Esophagus mucosa (tissue), 1 donor: ENCODE measurements at places on chromosomes 11 and 22. TPM values are rescaled to one million over a fixed set of nuclear protein-coding genes. Genes with fewer than 3 reads are reported as not detected.

Gene FAM180B
- not detected for total RNA-seq

GRCh38 chr22:47395481-47395880, 633.0 kb downstream of the TBC1D22A start:
- no peak for ATAC-seq

- no peak for ATAC-seq
Measured at GRCh38 chr22:32591620-32592019, 117.0 kb downstream of the FBXO7 start.

- ATAC-seq = no peak
Measured at GRCh38 chr11:9656864-9657263, 7.0 kb upstream of the SWAP70 start.
